ENCODE measurements at places on chromosomes 5 and 9.
A peak's percentile ranks its signal among the peaks of the same experiment; 100 is the strongest.

- DNase-seq: peak; percentile 95
Observed at GRCh38 chr9:91117959-91118703, 243.6 kb downstream of the AUH start.

GRCh38 chr5:114473541-114473940, 111.7 kb downstream of the KCNN2 start:
- no peak for DNase-seq

- DNase-seq: no peak
Observed at GRCh38 chr5:125612776-125613175, 810.4 kb upstream of the GRAMD2B start.

DNA sequence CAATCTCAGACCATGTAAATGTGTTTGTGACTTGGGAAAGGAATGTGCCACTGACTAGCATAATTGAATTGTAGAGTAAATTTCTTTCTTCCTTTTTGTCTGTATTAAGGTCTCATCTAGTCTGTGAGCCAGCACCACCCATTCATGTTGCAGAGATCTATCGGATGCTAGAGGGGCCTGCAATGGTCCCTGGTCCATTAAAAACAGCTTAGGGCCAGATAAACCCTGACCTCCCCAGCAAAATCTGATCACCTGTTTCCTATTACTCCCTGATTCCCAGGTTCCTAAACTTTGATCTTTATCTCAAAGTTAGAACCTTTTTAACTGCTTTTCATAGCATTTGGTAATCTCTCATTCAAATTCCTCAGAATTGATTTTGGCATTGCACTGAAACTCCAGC, 174.5 kb upstream of the POC5 start:
- DNase-seq: no peak

- DNase-seq: no peak
Observed at GRCh38 chr5:167790462-167791260, 500.8 kb upstream of the WWC1 start.

- DNase-seq: no peak
Observed at GRCh38 chr5:2091921-2092320, 209.2 kb upstream of the IRX4 start.

DNA sequence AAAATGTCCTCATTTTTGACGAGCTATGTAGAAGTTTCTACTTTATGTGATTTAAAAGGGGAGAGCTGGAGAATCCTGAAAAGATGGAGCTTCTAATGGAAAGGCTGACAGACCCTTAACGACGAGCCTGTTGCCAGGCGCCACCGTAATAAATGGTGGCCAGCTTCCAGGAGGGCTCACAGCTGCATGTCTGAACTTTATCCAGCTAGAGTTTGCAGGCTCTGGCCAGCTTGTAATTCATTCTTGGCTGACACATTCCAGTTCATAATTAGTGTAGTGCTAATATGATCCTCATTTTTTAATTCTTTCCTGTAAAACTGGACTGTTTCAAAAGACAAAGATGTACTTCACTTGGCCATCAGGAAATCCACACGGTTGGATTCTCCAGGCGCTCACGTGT, 246.7 kb downstream of the GAS1 start:
- peak; percentile 90 for DNase-seq

DNA sequence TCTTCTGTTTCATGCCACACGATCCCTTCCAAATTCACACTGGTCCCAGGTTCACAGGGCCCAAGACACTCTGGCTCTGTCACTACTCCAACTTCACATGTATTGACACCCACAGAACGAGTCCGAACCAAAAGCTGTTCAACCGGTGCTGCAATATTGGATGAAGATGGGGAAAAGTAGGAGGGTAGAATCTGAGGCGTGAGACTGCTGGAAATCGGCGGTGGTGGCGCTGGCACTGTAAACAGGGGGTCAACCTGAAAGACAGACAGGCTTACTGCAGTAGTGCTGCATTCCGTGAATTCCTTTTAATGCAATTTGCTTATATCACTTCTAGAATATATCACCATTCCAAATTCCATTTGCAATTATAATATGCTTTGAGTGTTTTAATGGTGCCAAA, 45.4 kb downstream of the ZNF608 start:
- DNase-seq: no peak

GRCh38 chr9:98805506-98806272, 1.8 kb upstream of the GALNT12 start:
- DNase-seq: no peak
